ENCODE measurements at places on chromosomes 1 and 21.

- peak; percentile 69 for DNase-seq
Observed at GRCh38 chr1:12438349-12438924, 179.6 kb downstream of the DHRS3 start.

- DNase-seq: no peak
Observed at GRCh38 chr1:112960384-112960783, 4.4 kb upstream of the SLC16A1 start.

DNA sequence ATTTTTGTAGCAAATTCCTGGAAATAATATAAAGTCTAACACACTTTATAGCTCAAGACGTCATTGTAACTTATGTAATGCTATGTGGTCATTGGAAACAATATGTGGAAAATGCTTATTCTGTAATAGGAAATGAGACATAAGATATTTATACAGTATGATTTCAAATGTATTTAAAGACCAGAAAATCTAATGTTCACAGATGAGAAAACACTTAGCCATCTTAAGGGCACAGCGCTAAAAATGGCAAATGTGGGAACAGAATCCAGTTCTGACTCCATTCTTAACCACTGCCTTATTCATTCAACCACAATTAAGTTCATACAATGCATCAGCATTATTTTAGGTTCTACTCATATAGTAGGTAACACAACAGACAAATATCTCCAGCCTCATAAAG is 12.5 kb downstream of the CSDE1 start:
- DNase-seq: no peak

DNA sequence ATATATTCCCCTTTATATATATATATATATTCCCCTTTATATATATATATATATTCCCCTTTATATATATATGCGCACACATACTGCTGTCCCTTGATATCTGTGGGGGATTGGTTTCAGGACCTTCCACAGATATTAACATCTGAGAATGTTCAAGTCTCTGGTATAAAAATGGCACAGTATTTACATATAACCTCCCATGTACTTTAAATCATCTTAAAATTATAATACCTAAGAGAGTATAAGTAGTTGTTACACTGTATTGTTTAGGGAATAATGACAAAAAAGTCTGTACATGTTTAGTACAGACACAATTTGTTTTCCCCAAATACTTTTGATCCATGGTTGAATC is 45.8 kb downstream of the NR5A2 start:
- no peak for DNase-seq

DNA sequence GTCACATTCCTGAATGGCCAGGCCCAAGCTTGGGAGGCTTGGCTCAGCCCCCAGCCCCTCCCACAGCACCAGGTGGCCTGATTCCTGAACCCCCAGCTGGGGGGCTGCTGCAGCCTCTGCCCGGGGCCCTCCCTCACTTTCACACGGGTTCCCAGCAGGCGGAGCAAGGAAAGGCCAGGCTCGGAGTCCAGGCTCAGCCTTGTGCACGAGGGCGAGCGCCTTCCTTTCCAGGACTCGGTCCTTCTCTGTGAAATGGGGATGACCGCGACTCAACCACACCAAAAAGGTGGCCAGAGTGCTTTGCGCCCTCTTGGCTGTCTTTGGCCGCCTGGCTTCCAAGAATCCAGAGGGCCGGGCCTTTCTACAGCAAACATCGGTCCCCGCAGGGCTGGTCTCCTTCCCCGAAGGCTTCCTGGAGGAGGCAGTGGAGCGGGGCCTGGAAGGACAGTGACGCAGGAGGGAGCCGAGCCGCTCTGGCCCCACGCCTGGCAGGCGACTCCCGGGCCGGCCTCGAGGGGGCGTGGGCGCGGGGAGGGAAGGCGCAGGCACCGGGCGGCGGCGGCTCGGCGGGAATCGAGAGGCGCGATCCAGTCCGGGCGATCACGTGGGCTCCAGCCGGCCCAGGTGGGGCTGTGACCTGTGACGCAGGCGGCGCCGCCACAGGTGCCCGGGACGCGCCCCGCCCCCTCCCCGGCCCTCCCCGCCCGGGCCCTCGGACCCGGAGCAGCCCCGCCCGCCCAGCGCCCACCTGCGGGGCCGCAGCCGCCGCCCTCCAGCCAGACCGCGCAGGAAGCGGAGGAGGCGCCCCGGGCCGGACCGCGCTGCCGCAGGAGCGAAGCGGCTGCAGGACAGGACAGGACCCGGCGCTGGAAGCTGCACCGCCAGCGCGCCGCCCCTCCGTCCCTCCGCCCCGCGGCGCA is at the start of gene ARHGEF16:
TSS of gene ARHGEF16 (plus strand) at position 775 of the 920 bp plus-strand sequence. CDS start 8,420 bp downstream, outside the sequence.
- peak; percentile 53 for DNase-seq

- DNase-seq: peak; percentile 4
Observed at GRCh38 chr1:58576325-58576726, 726 bp downstream of the TACSTD2 start.

DNA sequence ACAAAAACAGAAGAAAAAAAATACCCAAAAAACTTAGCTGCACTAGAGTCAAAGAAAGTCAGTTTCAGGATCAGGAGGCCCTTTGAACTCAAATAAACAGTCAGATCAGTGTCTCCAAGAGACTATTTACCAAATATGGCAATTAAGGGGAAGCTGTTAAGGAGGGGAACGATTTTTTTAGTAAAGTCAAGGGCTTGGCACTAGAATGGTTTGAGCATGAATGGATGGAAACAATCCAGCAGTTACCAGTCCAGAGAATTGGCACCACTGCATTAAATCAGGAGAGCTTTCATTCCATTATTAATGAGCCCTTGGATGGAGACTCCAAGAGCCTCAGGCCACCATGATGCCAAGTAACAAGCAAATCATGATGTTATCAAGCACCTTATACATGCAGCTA is 7.2 kb downstream of the TRAPPC3 start:
- DNase-seq: no peak

DNA sequence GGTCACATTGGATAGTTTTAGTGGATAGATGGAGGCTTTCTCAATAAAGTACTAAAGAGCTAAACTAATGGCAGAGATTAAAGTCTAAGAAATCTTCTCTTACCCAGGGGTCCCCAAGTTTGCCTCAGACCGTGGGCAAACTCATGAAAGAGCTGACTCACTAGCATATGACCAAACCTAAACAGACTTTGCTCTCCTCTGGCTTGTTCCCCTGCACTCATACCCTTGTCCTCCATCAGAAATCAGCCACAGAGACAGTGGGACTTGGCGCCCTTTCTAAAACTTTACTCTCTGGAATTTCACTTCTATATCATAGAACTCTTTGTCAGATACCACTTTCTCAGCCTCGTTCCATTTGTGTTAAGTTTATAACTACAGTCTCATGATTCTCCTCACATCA is 17.0 kb upstream of the HSD3B2 start:
- DNase-seq: no peak

DNA sequence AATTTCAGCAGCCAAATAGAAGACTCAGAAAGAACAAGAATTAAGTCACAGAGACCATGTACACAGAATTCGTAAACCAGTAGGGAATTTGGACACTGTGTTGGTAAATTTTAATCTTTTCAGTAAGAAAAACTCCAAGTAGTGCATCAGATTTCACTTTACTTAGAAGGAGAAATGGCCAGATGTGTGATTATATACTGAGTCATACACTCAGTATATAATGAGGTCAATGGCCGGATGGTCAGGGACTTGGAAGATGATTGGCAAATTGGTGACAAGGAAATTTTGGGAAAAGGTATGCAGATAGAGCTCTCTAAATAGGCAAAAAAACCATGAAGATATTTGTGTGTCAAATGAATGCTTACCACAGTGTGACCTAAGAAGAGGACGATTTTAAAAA is 399.8 kb upstream of the LRRC7 start:
- no peak for DNase-seq

- no peak for DNase-seq
Observed at GRCh38 chr1:226061068-226061840, 1.3 kb upstream of the H3-3A start.

DNA sequence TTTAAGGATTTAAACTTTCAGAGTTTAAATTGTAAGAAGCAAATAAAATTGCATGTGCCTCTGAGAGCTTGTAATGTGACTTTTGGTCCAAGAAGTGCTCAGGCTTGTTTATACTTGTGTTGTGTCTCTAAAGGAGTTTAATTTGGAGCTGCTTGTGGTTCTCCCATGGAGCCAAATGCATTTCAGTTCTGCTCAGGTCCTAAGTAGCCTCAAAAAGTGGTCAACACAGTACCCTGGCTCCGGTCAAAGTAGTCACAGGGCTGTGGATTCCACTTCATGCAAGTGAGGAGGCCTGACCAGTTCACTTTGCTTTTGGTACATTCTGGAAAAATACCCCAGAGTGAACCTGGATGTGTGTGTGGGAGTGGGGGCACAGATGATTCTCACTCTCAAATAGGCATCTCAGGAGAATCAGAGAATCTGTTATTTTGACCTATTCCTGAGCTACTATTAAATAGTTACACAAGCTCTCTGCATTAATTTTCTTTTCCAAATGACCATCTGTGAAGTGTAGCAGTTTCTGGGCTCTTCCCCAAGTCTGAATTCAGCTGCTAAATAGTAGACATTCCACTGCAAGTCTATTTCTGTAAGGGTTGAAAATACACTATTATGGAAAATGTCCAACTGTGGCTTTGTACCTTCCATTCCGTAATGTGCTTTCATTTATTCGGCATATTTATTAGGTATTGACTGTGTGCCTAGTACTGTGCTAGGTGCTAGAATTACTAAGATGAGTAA is 31.7 kb upstream of the AGO1 start:
- no peak for DNase-seq

GRCh38 chr1:80375662-80376061 is 1369.1 kb upstream of the ADGRL4 start:
- DNase-seq: no peak

GRCh38 chr1:80666073-80666472 is 1134.7 kb upstream of the ADGRL2 start:
- DNase-seq: no peak

GRCh38 chr1:19329188-19329587 is 17.1 kb downstream of the SLC66A1 start:
- DNase-seq: no peak

- DNase-seq: no peak
Observed at GRCh38 chr1:87706203-87706602, 377.5 kb downstream of the LMO4 start.

DNA sequence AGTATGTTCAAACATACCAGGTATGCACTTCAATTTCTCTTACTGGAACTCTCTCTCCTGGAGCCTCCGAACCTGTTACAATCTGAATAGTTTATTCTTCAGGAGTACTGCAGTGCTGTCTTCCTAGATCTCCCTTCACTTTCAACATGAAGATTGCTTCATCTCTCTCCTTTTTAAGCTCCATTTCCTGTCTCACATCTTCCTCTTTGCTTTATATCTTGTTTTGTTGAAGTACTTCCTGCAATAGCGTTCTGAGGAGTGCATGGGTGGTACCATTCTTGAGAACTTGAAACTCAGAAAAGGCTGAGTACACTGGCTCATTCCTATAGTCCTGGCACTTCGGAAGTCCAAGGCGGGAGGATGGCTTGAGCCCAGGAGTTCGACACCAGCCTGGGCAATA is 15.7 kb upstream of the C1orf146 start:
- no peak for DNase-seq

DNA sequence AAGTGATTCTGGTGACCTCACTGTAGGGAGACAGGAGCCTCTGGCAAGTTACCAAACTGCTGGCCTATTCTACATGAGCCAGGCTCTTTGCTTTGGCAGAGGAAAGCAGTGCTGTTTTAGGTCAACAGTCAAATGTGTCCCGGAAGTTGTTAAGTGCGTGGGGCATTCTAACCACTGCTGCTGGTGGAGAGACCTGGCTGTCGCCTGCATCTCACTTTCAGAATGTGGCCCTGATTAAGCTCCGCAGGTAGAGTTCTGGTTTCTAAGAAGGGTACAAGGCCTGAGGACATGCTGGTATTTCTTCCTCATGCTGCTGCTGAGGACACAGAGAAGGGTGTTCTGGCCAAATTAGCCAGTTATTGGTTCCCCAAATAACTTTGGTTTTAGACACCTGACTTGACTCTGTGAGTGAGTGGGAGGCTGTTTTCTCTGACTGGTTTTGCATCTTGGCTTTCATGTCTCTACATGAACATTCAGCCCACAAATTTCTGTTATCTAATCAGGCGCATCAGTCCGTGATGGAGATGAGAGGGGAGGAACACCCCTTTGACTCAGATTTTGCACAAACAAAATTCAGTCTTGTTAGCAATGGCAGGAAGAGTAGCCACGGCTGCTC is 120.8 kb downstream of the LMO4 start:
- DNase-seq: peak; percentile 23

- DNase-seq: no peak
Observed at GRCh38 chr1:19057784-19058475, 101.5 kb upstream of the IFFO2 start.

DNA sequence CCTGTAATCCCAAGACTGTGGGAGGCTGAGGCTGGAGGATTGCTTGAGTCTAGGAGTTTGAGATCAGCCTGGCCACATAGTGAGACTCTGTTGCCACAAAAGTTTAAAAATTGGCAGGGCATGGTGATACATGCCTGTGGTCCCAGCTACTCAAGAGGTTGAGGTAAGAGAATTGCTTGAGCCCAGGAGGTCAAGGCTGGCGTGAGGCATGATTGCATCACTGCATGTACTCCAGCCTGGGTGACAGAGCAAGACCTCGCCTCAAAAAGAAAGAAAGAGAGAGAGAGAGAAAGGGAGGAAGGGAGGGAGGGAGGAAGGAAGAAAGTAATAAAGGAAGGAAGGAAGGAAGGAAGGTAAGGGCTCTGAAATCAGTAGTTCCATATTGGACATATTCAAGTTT is 25.0 kb downstream of the GLUL start:
- DNase-seq: no peak

- DNase-seq: no peak
Observed at GRCh38 chr1:17994046-17994445, 113.6 kb upstream of the IGSF21 start.

DNA sequence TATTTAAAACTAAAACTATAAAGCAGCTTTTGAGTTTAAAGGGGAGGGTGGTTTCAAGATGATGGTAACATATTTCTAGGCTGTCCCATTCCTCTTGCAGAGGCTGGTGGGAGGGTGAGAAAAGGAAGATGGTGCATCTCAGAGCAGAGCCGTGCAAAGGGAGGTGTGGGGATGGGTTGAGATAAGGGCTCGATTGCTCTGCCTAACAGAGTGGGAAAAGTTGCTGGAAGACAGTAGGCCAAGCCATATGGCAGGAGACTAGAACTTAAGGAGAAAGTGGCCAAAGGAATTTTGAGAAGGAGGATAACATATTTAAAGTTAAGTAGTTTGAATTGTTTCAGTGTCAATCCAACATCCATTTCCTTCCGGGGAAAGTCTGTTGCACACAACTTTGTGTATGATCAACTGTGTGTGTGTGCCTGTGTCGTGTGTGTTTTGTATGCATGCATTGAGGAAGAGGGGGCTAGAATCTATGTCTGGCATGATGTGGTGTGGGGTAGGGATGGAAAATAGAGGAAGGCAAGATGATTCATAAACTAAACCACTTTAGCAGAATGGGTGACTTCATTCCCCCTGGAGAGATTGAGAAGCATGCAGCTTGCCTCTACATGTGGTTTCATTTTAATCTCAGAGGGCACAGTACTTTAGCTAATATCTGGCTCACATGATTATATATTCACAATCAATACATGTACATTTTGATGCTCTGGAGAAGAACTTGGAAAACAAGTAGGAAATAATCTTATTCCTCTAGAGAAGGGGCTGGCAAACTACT is 145.0 kb upstream of the DNAH14 start:
- DNase-seq: no peak

- no peak for DNase-seq
Observed at GRCh38 chr1:168371477-168371876, 90.8 kb downstream of the TBX19 start.

Data from CD4-positive, alpha-beta T cell treated with Interleukin-6 for 4 hours (primary cell).